ENCODE measurements at places on chromosomes 4 and X.

DNA sequence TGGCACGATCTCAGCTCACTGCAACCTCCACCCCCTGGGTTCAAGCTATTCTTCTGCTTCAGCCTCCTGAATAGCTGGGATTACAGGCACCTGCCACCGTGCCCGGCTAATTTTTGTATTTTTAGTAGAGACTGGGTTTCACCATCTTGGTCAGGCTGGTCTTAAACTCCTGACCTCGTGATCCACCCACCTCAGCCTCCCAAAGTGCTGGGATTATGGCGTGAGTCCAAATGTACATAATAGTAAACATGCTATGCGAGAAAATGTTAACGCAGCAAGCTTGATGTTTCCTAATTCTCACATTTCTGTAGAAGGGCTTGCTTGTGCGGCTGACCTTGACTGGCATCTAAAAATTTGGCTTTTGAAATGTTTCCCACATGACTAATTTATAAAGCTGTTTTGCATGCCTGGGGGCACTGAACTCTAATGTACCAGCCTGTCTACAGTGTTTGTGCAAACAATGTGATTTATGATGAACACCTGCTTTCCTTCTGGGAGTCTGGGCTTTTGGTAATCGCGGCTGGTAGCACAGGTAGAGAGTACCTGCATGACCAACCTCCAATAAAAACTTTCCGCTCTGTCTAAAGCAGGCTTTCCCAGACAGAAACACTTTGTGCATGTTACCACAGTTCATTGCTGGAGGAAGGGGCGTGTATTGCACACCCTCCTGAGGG is 216.8 kb downstream of the IL15 start:
- DNase-seq, result no peak

DNA sequence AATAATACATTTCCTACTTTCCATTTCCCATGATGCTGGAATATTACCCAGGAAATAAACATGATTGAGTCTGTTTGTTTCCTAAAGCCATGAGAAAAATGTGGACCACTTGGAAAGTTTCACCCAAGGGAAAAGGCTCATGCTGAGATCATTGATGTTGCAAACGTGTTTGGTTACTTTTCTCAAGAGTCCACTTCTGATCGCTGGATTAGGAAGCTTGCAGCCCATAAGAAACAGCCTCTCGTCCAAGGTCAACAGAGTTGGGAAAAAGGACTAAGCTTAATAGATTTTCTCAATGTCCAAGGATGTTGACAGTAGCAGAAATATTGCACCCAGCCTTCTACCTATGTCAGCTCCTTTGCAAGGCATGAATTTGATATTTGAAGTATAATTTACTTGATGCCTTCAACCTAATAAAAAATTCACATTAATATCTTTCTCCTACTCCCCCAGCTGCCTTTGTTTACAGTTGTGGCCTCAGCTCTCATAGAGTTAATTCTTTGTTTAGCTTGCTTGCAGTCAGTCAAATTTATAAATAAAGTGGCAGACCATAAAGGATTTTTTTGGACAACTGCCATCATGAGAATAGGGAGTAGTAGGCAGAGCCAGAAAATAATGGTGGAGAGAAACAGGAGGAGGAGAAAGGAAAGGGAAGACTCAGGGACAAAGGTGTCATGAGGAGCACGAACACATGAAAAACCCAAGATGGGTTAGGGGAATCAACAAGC is 65.6 kb upstream of the BLTP1 start:
- DNase-seq, result no peak

DNA sequence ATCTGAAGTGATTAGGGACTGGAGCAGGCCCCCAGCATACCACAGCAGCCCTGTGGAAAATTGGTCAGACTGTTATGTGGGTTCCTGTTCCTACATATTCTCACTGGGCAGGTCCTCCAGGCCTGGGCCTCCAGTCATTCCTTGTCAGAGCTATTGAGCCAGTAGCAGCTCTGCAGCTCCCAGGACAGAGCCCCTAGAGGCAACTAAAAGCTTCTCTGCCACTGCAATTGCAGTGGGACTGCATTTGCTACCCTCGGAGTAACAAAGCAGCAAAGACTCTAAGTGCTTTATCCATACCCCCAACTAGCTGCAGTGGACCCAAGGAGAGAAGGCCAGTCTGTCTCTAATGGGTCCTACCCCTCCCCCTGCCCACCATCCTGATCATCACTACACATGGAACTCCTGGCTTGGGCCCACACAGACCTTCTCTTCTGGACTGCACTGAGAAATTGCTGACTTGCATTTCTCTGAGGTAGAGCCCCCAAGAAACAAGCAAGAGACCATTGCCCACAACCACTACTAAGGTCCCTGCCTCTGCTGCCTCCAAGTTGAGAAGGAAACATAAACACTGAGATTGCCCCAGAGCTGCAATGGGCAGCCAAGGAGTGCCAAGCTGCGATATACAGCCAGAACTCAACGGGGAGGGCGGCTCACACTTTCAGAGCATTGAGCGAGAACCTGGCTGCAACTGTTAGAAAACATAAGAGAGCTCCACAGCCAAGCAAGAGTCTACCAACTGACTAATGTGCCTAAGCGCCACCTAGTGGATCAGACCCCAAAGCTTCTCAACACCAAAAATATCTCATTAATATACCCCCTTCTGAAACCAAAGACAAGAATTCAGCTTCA is 738.7 kb upstream of the NDST4 start:
- DNase-seq, result peak; percentile 14

- DNase-seq, result no peak
Measured at GRCh38 chr4:142882159-142882558, 36.1 kb upstream of the INPP4B start.

DNA sequence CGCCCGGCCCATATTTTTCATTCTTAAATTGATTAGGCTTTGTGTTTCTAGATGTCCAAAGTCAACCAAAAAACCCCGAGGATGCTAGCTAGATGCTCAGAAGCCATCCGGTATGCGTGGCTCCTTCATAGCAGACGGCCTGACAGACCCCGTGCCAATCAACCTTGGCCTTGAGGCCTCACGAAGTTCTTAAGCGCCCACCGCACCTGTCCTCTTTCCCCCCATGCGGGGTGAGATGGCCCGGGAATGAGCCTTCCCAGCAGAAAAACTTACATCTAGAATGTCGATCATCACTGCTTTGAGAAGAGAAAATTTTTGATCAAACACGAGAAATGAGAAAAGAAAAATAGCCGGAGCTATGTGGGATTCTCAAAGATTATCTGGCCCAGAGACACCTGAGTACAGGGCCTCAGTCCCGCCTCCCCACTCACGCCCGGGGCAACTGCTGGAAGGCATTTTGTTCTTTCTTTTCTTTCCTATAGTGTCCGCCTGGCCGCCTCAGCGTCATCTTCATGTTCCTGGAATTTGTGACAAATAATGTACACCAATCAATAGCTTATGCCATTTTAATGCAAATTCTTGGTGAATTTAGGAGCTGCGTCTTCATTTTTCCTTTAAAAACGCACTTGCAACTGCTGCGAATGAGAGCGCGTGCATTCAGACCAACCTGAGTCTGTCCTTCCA is 1.6 kb upstream of the NAT8L start:
- no peak for DNase-seq

DNA sequence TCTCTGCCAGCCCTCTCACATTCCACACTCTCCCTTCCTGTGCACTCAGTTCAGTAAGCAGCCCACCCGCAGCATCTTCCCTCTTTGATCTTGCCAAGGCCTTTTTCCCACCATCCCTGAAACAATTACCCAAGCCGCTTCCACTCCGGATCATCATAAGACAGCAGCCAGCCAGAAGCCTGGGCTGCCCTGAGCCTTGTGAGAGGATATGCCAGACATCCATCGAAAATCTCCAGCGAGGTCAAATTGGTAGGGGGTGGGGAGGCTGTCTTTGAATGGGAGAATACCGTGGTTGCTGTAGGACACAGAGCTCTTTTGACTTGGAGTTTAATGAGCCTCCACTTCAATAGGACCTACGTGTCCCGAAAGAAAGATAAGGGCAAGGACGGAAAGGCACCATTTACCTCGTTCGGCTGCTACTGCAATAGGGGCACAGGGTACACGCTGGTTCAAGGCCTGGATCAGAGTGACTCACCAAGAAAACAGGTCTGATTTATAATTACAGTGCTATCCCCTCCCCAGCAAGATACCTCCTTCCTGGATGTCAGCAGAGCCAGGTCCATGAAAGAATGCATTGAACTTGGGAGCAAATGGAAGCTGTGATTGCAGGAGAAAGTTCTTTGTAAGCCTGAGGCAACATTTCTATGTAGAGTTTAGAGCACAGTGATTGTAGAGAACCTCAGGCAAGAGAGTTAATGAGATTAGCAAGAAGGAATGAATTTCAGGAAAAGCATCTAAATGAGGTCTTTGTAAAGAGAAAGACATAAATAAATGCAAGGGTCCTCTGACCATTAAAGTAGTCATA is 39.5 kb downstream of the AMOT start:
- DNase-seq, result no peak

GRCh38 chr4:55297346-55297745 is 48.7 kb upstream of the SRD5A3 start:
- DNase-seq, result no peak

GRCh38 chr4:126899331-126899801 is 733.4 kb upstream of the INTU start:
- no peak for DNase-seq

GRCh38 chr4:2931512-2932301 is 31.5 kb downstream of the NOP14 start:
- DNase-seq, result peak; percentile 76

DNA sequence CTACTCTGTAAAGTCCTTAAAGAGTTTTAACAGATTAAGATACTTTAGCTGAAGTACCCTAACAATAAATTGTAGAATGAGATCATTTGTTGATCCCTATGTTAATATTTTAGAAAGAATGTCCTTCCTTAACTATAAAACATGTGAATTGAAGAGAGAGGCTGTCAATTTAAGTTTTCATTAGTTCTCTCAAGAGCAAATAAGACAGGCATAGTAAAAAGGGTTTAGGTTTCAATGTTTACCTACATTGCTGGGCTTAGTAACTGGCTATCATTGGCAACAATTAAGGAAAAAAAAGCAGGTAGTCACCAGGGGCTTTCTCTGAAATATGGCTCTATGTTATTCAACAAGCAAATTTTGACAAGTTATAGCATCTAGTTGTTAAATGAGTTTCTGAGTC is 91.5 kb downstream of the ATRX start:
- no peak for DNase-seq

DNA sequence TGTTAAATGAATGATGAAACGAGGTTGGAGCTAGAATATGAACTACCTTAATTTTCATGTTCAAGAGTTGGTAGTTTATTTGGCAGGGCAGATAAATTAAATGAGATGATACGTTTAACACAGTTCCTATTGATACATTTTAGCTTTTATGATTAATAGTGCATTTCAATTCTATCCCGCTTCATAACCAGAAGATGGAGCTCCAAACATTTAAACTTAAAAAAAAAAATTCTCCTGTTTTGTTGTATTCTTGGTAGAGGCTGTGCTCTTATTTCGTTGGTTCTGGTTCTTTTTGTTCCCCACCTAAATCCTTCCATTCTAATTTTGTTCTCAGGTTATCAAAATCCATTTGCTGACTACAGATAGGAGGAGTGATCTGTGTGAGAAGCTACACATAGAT is 71.8 kb upstream of the PTPN13 start:
- DNase-seq, result no peak

GRCh38 chr4:112648263-112649054 is 11.5 kb downstream of the LARP7 start:
- no peak for DNase-seq

- DNase-seq, result no peak
Measured at GRCh38 chr4:80711956-80712355, 318.6 kb upstream of the BMP3 start.

GRCh38 chr4:83074086-83074704 is 39.2 kb downstream of the COPS4 start:
- peak; percentile 20 for DNase-seq

DNA sequence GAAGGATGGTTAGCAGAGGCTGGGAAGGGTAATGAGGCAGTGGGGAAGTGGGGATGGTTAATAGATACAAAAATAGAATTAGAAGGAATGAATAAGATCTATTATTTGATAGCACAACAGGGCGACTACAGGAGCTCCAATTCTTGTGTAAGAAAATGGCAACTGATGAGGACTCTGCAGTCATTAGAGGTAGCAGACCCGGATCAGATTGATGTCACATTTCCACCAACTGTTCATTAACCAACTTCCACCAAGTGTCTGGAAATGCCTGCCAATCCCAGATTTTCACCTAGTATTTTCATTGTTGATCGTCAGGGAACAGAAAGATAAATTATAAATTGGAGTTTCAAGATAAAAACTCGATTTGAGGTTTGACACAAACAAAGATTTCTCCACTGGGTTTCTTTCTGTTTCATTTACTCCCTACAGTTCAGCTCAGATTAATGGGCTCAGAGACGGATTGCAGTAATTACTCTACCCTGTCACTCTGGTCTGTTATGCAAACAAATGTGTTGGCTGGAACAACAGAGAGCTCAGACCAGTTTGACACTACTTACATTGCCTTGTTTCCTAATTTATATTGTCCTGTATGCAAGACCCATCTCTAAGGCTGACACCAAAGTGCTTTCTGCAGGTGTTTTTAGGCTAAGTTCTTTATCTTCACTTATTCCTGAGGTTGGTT is 909.2 kb upstream of the PRKX start:
- no peak for DNase-seq

DNA sequence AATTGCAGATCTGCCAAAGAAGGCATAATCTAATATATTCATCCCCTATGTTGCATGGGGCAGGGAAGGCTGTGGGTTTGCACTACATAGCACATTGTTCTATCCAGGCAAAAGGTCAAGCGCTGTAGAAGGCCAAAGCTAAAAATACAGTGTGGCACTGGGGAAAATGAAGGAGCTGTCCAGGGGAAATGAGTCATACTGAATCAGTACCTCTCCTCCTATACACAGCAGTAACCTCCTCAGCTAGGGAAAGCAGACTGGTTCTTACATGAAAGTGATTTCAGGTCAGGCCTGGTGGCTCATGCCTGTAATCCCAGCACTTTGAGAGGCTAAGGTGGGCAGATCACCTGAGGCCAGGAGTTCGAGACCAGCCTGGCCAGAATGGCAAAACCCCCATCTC is 31.0 kb upstream of the SLC25A4 start:
- DNase-seq, result no peak

DNA sequence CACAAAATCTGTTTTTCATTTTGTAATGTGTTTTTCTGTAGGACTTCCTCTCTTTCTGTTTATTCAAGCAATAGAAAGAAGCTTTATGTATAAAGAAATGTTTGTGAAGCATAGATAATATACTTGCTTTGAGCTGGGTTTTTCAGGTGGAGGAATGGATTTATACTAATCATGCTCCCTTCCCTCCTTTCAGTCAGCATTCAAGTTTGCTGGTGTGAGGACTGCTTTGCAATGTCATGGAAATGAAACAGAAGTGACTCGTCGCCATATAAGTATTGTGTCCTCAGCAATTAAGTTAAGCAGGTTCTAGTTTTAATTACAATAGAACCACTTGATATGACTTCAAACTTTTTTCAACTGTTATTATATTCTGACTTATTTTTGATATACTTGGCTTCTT is 1447.1 kb downstream of the PCDH19 start:
- no peak for DNase-seq

Data from GM12891 (cell line).